Endothelial cell (in vitro differentiated cells): ENCODE measurements at places on chromosomes 2 and 18.

GRCh38 chr2:138649571-138649970 lies 130.6 kb downstream of the NXPH2 start:
- DNase-seq: no peak

- no peak for DNase-seq
Measured at GRCh38 chr2:6011921-6012320, 319.7 kb downstream of the SOX11 start.

DNA sequence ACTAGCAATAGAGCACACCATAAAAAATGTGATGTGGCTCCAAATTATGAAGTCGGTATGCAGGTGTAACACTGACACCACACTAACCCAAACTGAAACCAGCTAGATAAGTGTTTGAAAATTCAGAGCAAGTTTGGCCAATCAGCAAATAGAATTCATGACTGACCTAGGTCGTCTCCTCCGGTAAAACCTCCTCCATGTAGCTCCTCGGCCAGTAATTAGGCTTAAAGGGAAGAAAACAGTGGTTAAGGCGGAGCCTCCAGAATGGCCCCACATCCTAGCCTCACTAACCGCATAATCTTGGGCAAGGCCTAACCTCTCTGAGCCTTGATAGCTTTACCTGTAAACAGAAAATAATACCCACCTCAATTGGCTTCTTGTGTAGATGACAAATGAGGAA lies 30.1 kb downstream of the C1D start:
- DNase-seq: no peak

GRCh38 chr18:50105027-50105426 lies 89.9 kb downstream of the MYO5B start:
- no peak for DNase-seq

DNA sequence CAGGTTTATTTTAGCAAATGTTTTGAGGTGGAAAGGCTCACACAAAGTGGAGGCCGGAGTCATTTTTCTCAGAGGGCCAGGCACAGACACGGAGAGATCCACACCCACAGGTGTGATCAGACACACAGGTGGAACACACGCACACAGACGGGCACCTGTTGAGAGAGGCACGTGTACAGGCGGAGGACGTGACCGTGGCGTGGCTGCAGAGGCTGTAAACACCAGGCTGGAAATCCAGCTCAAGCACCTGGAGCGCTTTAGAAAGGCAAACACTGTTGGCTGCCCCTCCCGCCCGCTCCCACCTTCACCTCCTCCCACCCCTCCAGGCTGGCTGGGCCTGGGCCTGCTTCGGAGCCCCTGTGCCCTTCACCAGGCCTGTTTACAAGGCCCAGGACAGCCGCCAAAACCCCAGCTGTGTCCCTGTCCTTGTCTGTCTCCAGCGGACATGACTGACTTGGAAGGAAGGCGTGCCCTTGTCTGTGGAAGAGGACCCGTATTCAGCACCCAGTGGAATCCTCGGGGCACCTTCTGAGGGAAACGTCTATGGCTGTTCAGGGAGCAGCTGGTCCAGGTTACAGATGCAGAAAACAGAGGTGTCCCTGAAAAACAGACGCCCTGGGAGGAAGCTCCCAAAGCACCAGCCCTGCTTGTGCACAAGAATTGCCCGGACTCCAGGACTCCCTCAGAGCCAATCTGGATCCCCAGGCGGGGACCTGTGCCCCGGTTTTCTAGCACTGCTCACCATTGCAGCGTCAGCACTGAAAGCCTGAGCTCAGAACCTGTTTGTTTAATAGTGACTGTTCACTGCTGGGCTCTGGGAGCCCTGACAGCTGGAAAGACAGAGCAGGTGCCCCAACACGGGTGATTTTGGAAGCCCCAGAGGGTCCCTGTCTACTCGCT lies 134.3 kb upstream of the HAAO start:
- no peak for DNase-seq

- no peak for DNase-seq
Measured at GRCh38 chr18:27240383-27240782, 55.3 kb upstream of the CHST9 start.

GRCh38 chr2:8841932-8842331 lies 4.5 kb upstream of the KIDINS220 start:
- DNase-seq: no peak

GRCh38 chr18:50131591-50131990 lies 63.4 kb downstream of the MYO5B start:
- DNase-seq: no peak

- DNase-seq: no peak
Measured at GRCh38 chr2:119389615-119390306, 23.0 kb downstream of the DBI start.

DNA sequence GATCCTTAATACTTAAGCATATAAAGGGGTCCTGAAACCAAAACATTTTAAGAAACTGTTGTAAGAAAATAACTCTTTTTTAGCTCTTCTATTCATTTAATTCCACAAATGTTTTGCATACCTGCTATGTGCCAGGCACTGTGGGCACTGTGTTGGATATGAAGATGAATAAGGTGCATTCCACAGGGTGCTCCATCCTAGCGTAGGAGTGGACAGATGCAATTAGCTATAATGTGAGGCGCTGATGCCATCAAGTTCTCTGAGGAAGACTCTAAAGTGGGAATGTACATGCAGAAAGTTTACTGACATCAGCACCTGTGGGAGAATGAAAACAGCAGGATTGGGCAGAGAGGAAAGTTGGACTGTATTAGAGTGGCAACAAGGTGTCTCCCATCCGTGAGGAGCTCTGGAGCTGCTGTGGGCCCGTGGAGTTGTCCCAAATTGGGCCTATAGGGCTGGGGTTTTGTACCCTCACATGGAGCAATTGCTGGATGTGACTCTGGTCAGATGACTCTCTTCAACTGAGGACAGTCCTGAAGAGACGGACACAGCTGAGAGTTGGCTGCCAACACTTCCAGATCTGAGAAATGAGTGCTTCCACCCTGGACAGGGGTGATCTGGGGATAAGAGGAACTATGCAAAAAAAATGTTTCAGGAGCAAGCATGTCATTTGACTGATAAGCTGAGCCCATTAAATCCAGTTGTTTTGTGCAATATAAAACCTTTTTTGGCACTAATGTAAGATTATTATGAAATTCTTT lies 22.3 kb downstream of the CD8A start:
- DNase-seq: no peak

DNA sequence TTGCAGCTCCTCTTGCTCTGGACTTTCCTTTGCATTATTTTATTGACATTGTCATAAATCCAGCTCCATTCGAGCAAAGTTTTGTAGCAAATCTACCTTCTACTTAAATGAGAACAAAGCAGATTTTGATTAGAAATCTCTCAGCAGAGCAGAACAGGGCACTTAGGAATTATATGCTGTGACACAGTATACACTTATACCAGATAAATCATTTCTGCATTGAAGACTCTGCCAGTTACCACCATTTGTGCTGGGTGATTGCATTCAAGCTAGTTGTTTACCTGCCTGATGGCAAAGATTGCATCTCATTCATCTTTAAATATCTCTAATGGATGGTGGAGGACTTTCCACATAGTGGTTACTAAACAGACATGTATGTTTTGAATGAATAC lies 441.7 kb upstream of the HNMT start:
- DNase-seq: no peak

- no peak for DNase-seq
Measured at GRCh38 chr18:55849391-55849790, 261.4 kb upstream of the TCF4 start.

DNA sequence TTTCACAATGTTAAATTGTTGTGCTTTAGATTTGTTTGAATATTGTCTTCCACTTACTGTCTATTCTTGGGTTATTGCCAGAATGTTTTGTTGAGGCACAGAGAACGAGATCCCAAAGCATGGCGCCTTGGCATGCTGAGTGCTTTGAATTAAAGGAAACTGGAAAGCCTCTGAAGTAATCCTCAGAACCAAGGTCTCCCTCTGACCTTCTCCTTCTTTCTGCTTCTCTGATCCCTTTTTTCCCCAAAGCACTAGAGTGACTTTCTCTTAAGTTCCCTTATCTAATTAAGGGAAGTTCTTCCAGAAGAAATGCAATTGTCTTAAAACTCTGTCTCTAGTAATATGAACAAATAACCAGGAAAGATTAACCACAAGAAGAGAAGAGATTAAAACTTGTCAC lies 214.7 kb downstream of the SPP2 start:
- no peak for DNase-seq

GRCh38 chr2:25009954-25010353 lies 31.9 kb upstream of the EFR3B start:
- no peak for DNase-seq

GRCh38 chr2:110858993-110859701 lies 126.8 kb downstream of the ACOXL start:
- no peak for DNase-seq

DNA sequence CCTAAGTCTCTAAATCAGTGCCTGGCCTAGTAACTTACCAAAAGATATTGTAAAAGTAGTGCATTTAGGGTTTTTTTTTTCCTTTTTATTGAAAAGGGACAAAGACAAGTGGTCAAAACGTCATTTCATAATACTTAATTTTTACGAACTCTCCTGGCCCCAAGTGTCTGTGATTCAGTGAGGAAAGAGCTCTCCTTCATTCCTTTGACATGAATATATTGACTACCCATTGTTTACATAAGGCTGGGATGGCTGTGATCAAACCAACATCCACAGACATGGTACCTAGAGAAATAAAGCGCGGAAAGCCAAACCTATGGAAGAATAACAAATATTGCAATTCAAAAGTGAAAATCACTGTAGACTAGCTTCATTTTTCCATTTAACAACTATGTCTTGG lies 198.4 kb downstream of the BABAM2 start:
- DNase-seq: no peak

GRCh38 chr18:46296656-46297055 lies 192.5 kb downstream of the HAUS1 start:
- no peak for DNase-seq

DNA sequence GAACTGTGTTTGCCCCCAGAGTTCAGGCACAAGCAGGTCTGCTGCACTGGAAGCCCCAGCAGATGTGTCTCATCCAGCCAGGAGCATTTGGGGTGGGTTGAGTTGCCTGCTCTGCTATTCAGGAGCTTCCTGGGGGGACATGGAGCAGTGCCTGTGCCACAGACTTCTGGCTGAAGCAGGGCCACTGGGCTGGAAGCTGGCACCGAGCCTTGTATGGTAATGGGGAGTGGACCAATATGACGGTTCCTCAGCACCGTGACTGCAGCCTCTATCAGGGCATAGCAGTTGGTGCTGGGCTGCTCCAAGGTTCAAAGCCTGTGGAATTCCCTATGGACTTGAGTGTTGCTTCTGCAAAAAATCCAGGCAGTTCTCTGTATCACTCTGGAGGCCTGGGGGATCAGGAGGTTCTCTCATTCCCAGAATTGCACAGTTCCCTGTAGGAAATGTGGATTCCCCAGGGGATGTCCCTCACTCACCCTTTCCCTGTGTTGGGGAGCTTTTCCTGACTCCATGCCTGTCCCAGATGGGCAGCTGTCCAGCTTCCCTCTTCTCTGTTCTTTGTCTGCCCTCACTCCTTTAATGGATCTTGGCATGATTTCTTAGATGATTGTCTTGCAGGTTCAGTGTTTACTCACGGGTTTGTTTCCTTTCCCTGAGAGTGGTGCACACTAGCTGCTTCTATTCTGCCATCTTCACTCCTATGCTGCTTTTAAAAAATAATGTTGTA lies 37.2 kb upstream of the THSD7B start:
- DNase-seq: no peak

DNA sequence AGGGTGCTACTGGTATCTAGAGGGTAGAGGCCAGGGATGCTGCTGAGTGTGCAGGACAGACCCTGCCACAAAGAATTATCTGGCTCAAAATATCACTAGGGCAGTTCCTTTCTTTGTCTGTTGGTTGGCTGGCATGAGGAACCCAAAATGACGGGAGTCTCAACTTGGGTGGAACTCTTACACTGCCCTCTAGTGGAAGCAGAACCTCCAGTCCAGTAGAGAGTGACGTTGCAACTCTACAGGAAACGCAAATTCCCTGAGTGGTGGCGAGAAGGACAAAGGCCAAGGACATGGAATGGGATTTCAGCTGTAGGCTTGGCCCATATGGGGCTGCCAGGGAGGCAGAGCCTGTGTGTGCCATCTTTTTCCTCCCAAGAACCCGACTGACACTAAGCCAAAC lies 47.1 kb downstream of the COPS8 start:
- no peak for DNase-seq

DNA sequence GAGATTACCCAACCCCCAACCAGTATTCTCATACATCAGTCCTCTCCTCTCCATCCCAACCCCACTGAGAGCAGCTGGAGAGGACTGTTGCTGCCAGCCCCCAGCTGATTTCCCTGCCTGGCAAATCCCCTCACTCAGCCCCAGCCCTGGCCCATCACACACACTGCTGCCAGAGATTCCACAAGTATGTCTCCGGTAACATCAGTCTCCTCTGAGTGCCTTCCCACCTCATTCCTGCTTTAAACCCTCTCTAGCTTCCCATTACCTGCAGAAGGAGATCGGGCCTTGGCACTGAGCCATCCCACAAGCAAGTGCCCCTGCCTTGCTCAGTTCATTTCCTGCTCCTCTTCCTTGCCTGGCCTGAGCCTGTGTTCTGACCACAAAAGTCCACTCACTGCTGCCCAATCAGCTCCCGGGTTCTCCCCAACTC lies 50.6 kb upstream of the ZFP36L2 start:
- no peak for DNase-seq

GRCh38 chr2:166057370-166058164 lies 70.3 kb downstream of the SCN1A start:
- DNase-seq: no peak

GRCh38 chr2:186728631-186729030 lies 34.8 kb downstream of the FAM171B start:
- no peak for DNase-seq

DNA sequence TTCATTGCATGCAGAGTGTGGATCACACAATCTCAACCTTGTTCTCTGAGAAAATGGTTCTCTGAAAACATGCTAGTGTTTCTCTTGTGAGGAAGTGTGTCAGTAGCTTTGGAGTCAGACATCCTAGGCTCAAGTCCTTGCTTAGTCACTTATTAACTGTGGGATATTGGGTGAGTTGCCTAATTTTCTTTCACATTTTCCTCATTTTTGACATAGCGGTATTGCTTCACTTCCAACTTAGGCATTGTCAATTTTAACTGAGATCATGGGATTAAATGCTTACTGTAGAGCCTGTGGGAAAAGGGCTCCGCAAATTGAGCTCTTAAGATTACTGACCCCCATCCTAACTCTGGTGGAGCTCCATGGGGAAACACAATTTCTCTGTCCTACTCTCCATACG lies 622.2 kb downstream of the CNTNAP5 start:
- DNase-seq: no peak

GRCh38 chr2:206023183-206023582 lies 62.8 kb downstream of the INO80D start:
- DNase-seq: no peak

DNA sequence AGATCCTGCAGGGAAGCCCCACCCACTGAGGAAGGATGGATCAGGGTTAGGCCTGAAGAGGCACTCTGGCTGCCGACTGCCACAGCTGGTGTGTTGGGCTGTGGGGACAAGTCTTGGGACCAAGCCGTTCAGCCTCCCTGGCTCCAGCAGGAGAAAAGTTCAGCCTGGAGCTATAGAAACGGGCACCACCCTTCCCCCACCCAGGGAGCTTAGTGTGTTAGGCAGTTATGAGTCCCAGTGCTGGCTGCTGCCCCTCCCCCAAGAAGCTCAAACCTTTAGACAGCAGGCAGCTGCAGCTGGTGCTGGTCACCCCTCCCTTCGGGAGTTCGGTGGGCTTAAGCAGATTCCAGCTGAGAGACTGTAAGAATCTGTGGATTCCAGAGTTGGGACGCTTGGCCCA lies 447.1 kb upstream of the HS6ST1 start:
- no peak for DNase-seq

GRCh38 chr2:229343661-229344060 lies 72.6 kb upstream of the PID1 start:
- no peak for DNase-seq
